SK-MEL-5 (cell line): ENCODE measurements at places on chromosomes 7 and 10.
A peak's percentile ranks its signal among the peaks of the same experiment; 100 is the strongest.

DNA sequence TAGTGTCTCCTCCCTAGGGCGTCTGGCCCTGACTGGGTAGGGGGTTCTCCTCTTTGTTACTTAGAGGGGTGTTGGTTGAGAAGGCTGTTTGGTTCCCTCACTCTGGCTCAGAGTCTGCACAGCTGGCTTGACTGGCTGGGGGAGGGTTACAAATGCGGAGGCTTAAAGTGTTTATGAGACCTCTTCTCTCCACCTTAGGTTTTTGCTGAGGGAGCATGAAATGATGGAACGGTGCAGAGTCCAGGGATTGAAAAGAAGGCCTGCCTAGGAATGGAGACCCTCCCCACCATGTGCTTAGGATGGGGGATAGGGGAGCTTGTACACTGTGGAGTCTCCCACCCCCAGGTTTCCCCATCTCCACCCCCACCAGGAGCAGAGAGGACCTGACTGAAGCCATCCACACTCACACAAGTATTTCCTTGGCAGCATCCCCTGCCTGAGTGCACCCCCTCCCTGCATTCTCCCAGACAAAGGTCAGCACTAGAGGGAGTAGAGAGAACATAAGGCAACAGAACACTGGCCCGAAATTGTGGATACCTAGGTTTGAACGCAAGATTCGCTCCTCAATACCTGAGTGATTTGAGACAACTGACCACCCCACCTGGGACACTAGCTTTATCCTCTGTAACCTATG lies 1.7 kb upstream of the LDB1 start:
- DNase-seq, result peak; percentile 17

DNA sequence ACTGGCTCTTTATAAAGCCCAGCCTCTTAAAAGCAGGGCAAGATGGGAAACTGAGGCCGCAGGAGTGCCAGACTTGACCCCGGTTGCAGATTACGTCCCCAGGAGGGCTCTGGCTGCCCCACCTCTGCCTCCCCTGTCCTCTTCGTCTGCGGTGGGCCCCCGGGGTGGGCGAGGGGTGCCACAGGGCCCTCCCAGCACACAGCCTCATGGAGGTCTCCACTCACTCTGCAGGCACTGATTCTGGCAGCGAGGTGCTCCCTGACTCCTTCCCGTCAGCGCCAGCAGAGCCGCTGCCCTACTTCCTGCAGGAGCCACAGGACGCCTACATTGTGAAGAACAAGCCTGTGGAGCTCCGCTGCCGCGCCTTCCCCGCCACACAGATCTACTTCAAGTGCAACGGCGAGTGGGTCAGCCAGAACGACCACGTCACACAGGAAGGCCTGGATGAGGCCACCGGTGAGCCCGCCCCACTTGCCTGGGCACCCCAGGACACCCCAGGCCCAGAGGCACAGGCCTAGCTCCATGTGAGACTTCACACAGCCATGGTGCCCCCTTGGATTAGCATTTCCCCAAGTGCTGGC lies 39.4 kb upstream of the SLC29A3 start:
- DNase-seq, result no peak

DNA sequence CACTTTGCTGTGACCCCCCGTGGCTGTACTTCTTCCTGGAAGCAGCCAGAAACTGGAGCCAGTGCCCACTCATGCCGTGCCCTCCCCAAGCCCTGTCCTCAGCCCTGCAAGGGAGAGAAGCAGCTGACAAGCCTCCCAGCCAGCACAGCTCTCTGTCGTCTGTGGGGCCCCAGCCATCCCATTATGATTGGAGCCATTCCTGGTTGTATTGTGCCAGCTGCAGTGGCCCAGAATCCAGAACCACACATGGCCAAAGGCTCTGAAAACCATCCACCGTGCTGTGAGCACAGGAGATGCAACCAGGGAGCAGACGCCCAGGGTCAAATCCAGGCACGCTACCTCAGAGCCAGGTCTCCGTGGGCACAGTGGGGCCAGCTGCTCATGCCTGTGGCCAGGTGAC lies 18.7 kb downstream of the GRID2IP start:
- no peak for DNase-seq

DNA sequence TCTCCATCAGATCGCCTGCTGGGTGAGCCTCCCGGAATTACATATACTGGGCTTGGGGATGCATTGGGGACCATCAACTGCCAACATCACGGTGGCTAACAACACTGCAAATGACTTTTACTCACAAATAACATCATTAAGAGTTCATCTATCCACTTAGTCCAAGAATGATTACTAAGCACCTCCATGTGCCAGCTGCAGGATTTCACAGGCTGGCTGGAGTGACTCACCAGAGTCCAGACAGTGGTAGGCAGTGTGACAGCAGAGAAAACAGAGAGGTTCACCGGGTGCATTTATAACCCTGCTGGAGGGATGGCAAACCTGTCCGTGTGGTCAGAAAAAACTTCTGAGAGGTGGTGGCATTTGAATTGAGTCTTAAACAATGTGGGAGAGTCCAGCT lies 3.2 kb upstream of the IGFBP3 start:
- DNase-seq, result peak; percentile 21

DNA sequence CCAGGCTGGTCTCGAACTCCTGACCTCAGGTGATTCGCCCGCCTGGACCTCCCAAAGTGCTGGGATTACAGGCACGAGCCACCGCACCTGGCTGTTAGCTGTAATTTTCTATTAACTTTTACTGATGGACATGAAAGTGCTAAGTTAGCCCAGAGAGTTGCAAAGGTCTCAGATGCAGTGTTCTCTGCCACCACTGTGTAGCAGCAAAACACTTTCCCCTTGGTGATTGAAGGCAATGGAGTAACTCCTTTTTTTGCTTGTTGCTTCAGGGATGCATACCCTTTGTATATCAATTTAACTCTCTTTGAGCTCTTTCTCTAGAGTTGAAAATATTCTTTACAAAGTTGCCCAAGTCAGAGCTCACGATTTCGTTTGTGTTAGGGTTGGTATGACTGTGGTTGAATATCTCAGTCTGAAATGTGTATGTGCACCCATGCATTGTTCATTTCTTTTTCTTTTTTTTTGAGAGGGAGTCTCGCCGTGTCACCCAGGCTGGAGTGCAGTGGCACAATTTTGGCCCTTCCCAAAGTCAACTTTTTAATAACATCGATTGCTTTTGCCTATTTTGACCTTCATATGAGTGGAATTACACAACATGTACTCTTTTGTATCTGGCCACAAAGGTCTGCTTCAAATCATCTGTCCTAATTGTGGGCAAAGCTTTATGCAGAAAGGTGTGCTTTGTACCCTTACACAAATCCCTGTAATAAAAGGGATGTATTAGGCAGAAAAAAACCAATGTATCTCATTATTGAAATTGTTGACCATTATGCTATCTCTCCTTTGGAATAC lies 52.6 kb downstream of the GTF2I start:
- peak; percentile 65 for DNase-seq

DNA sequence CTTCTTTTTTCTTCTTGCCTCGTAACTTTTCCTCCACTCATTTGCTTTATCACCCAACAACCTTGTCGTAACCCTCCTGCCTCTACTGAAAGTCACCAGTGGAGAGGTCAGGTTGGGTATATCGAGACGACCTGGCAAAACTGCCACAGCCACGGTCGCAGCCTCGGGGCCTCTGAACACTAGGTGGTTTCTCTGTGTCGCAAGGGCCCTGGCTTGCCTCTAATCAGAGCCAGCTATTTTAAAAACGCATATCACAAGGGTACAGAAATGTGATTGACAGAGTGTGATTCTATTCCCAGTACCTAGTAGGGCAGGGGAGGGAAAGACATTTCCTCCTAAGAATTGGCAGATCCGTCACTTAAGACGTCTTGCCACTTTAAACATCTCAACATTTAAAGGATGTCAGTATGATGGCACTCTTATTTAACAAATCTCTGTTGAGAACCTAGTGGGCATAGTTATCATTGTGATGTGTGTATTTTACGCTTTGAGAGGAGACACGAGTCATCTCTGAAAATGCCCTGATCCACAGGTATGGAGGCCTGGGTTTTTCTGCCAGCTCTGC lies 197.5 kb downstream of the ARHGAP21 start:
- no peak for DNase-seq

DNA sequence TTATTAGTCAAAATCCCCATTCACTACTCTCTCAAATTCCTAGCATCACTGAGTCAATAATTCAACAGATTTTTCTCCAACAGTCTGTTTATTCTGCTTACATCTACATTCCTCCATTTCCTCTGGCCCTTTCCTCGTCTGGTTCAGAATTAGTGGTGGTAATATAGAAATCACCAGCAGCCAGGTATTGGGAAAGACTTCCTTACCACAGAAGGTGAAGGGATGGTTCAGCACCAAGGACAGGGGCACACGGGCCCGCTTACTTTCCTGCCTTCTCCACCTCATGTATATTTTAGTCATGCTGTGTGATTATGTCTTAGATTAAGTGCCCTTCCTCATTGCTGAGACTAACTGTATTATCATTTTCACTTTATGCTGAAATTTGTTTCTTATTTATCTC lies 70.4 kb upstream of the APBB1IP start:
- DNase-seq, result peak; percentile 4

- peak; percentile 48 for DNase-seq
These were observed 8.4 kb downstream of the FAM237B start for GRCh38 chr7:90312745-90313144.

DNA sequence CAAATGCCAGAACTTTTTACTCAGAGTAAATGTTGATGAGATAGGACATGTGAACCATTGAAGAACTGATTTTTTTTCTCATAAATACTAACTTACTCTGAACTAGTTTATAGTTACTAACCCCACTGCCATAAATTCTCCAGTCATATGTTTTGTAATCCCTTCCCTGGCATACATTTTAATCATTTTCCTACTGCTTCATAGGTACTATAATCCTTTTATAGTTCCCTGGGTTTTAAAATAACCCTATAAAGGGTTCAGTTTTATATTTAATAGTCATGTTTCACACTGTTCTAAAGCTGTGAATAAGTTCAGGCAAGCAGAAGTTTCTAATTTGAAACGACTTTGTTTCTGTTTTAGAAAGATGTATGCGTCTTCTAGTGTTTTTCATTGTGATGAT lies 28.9 kb downstream of the CNNM2 start:
- no peak for DNase-seq

DNA sequence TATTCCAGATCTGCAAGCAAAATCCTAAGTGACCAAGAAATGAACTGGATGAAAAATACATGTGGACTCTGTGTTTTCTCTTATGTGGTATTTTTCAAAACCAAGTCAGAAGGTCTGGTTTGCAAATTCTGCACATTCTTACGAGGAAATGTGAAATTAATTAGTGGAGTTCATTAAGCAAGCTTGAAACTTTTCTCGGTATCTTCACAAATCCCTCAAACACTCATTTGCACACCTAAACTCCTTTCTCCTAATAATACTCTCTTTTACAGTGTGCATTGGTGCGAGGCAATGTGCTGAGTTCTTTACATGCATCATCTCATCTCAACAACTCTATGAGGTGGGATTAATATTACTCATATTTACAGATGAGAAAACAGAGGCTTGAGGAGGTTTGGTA lies 82.1 kb downstream of the MTERF1 start:
- no peak for DNase-seq

DNA sequence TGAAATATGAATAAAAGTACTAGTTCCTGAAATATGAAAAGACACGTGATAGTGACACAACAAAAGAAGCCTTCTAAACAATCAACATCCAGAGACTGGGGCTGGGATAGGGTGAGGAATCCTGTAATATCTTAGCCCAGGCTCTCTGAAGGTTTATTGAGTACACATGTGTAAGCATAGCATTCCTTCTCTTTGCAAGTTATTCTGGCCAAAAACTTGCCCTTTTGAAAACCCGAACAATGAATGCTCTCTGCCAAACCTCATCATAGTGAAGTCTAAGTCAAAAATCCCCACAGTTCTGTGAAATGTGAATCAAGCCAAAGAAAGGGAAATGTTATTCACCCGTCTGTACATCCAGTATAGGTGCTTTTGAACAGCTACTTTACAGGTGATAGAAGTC lies 11.6 kb downstream of the SEMA3D start:
- DNase-seq, result peak; percentile 56

GRCh38 chr7:111137296-111138192 lies 46.6 kb downstream of the LRRN3 start:
- DNase-seq, result no peak

GRCh38 chr10:30062090-30062489 lies 2.7 kb upstream of the JCAD start:
- DNase-seq, result no peak

DNA sequence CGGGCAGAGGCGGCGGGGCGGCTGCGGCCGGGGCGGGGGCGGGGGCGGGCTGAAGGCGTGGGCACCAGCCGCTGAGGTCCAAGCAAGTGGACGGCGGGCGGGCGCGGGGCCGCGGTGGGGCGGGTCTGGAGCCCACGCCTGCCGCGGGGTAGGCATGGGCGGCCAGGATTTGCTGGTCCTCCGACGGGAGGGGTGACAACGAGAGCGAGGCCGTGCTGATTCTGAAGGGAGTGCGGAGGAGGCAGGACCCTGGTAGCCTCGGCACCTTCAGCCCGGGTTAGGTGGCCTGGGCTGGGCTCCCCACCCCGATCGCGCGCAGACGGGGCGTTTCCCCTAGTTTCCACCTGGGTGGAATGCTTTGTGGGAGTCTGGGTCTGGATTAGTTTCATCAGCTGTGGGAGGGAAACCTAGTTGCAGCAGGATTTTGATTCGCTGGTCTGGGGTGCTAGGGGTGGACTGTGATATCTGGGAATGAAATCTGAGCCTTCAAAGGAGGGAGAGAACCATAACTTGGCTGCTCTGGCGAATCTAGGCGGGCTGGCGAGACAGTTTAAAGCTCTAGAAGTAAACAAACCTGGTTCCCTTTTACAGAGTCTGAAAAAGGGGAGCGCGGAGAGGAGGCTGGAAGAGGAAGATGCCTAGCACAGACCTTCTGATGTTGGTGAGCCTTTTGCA lies 609 bp downstream of the SGPL1 start:
- peak; percentile 67 for DNase-seq

- no peak for DNase-seq
These were observed 91.1 kb upstream of the TNS3 start for GRCh38 chr7:47672977-47673381.

DNA sequence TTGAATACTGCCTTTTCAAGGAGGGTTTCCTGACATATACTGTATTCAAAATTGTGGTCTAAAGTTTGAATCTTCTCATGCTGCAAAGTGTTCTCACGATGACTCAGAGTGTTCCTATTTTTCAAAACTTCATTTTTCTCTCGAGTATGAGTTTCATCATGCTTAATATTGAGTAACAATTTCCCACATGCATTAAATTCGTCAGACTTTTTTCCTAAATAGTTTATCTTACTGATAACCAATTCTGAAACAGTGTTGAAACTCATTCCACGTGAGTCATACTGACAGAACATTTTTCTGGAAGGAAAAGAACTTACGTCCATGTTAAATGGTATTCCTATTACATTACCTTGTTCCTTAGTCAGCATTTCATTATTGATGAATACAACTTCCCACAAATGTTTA lies 44.1 kb downstream of the ZNF33B start:
- DNase-seq, result no peak
